ENCODE measurements at places on chromosomes 2 and 18.

DNA sequence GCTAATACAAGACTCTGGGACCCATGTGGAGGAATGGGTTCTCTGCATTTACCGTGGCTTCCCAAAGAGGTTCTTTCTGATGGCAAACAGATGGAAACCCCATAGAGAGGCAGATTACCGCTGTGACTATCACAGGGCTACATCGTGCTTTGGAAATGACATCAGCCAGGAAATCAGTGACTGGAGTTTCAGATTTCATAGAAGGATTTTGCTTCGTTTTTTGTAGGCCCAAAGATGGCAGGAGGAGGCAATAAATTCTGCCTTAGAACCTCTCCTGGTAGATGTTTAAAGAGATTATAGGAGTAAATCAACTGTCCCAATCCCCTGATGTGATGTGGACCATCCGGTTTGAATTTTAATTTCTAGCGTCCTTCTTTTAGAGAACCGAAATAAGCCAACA is 214.1 kb downstream of the AGPS start:
- DNase-seq: no peak
- no peaks in the 10 kb centered on the region for H3K36me3 ChIP-seq
- no peaks in the 10 kb centered on the region for H3K4me1 ChIP-seq
- H3K27ac ChIP-seq: no peak overlapping the region

GRCh38 chr2:174343623-174344455 is 9.1 kb downstream of the SP9 start:
- H3K36me3 ChIP-seq: no peaks in the 10 kb centered on the region
- no peak for DNase-seq
- peaks cover 60% of the 10 kb centered on the region for H3K27me3 ChIP-seq

GRCh38 chr2:21891191-21891590 is 767.4 kb downstream of the TDRD15 start:
- no peaks in the 10 kb centered on the region for H3K36me3 ChIP-seq
- H3K4me3 ChIP-seq: no peak overlapping the region
- DNase-seq: no peak
- no peaks in the 10 kb centered on the region for H3K4me1 ChIP-seq

- H3K36me3 ChIP-seq: no peaks in the 10 kb centered on the region
- no peak for DNase-seq
- H3K27me3 ChIP-seq: no peaks in the 10 kb centered on the region
Observed at GRCh38 chr2:237592425-237592980, 2.0 kb upstream of the RAB17 start.

Measured in uterus (tissue), 4 donors.